ENCODE measurements at places on chromosomes 6 and 20.

DNA sequence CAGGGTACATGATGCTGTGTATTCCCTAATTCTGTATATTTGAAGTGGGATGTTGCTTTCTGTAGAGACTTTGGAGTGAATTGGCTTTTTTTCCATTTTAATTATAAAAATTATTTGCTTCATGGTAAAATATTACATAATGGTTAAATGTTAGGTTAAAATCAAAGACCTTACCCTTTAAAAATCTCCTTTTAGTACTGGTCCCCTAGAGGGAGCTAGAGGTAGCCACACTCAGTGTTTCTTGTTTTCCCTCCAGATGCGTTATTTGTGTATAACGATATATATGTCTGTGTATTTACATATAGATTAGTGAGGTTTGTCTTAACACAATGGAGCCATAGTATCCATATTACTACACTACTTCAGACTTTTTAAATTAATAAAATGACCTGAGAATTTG lies 146.7 kb downstream of the PLCB4 start:
- DNase-seq, result no peak

DNA sequence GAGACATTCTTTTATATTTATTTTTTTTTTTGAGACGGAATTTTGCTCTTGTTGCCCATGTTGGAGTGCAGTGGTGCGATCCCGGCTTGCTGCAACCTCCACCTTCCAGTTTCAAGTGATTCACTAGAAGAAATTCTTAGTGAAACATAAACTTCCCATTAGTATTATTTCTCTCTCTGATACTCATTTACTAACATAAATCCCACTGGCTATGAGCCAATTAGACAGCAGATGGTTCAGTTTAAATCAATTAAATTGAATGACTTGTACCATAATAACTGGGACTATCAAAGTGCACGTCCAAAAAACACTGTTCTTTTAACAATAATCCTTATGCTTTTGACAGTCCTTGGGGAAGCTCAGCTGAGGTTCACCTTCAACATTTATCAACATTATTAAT lies 111.2 kb upstream of the PTCHD4 start:
- DNase-seq, result no peak

GRCh38 chr20:7003598-7003997 lies 236.1 kb downstream of the BMP2 start:
- DNase-seq, result no peak

DNA sequence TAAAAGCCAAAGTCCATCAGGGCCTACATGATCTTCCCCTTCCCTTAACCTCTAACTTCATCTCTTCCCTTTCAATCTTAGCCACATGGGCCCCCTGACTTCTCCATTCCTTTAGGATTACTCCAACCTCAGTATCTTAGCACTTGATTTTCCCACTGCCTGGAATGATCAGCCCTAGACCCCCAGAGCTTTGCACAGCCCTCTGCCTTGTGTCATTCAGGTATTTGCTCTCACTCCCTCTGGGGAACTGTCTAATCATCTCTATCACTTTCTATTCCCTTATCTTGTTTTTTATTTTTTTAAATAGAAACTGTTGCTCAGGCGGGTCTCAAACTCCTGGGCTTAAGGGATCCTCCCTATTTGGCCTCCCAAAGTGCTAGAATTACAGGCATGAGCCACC lies 13.3 kb upstream of the ZNFX1 start:
- DNase-seq, result no peak

GRCh38 chr20:61760321-61760720 lies 305.4 kb downstream of the TAF4 start:
- DNase-seq, result no peak

GRCh38 chr6:7545316-7546019 lies 4.0 kb downstream of the DSP start:
- no peak for DNase-seq

DNA sequence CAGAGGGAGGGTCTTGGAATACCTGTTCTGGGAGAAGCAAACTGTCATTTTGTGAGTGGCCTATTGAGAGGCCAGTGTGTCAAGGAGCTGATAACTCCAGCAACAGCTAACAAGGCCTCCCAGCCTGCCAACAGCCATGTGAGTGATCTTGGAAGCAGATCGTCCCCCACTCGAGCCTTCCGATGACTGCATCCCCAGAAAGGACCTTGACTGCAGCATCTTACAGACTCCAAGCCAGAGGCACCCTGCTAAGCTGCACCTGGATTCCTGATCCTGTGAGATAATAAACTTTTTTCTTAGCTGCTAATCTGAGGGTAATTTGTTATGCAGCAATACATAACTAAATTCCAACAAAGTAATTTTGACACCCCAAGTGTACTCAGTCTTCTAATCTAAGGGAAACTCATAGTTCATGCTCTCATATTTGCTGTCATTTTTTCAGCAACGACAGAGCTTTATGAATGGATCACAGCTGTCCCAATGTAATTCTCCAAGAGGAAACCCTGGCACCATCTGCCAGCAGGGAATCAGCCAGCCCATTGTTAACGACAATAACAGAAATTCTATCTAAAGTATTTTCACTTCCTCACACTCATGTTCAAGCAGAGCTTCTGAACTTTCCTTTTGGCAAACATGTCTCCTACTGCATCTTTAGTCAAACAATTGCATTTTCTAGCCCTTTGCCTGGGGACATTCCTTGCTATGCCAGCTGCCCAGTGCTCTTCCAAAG lies 470.2 kb upstream of the BTBD3 start:
- no peak for DNase-seq

DNA sequence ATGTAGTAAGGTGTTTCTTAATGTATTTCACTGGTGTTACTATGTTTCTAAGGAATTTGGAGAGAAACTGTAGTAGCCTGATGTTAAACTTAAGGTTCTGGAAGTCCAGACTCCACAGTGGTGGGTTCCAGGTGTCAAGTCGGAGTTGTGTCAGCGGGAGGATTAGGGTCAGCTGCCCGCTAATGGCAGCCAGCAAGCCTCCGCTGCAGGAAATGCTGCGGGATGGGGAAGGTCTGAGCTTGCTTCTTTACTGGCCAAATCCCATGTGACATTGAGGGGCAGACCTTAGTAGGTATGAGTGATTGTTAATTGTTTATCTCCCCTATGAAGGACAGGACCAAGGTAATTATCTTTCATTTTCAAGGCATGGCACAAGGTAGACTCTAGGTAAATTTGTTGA lies 3.7 kb upstream of the ARID1B start:
- DNase-seq, result no peak

DNA sequence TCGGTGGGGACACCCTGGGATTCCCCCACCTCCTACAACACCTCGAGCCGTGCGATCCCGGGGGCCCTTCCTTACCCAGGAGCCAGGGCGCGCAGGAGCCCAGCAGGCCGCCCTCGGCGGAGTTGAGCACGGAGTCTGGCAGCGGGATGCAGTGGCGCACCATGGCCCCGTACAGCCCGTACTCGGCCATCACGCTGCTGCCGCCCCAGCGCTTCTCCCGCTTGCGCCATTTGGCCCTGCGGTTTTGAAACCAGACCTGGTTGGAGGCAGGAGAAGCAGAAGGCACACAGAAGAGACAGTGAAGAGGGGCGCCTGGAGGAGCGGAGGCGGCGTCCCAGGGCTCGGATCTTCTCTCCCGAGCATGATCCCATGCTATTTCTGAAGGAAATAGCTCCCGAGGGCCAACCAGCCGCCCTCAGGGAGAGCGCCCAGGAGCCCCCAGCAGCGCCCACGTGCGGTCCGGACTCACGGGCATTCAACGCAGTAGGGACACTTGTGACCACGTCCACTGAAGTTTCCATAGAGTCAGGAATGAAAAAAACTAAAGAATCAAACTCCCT lies 4.3 kb downstream of the VSX1 start:
- DNase-seq, result no peak

GRCh38 chr6:72721346-72721745 lies 99.5 kb downstream of the KCNQ5 start:
- DNase-seq, result no peak

- DNase-seq, result no peak
Measured at GRCh38 chr6:50076431-50076830, 26.7 kb upstream of the DEFB112 start.

DNA sequence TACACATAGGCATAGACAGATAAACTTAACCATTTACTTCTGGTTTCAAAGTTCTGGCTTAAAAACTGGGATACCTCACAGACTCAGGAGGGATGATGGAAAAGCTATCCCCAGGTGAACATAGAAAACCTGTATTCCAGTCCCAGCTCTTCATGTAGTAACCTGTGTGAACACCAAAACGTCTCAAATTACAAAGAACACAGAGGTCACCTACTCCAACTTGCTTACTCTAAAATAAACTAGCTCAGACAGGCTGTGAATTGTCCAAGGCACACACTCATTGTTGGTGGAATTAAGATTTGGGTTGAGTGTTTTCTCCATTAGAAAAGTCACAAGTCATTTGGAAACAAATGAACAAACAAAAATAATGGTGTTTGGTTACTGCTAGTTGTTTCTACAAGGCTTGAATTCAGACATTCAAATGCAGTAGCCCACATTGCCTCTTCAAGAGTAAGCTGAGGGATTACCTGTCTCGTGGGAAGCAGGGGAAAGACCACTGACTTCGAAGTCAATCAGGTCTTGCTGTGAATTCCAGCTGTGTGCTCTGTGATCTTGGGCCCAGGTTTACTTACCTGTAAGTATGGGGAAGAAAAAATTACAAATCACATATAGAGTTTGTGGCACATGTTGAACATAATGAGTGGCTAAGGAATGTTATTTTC lies 48.2 kb upstream of the LRRC1 start:
- no peak for DNase-seq

- no peak for DNase-seq
Measured at GRCh38 chr6:105397987-105398386, 4.9 kb downstream of the PREP start.

GRCh38 chr6:43724914-43725642 lies 37.5 kb upstream of the MRPS18A start:
- peak; percentile 66 for DNase-seq

- no peak for DNase-seq
Measured at GRCh38 chr6:51269876-51270275, 451.2 kb downstream of the TFAP2B start.

DNA sequence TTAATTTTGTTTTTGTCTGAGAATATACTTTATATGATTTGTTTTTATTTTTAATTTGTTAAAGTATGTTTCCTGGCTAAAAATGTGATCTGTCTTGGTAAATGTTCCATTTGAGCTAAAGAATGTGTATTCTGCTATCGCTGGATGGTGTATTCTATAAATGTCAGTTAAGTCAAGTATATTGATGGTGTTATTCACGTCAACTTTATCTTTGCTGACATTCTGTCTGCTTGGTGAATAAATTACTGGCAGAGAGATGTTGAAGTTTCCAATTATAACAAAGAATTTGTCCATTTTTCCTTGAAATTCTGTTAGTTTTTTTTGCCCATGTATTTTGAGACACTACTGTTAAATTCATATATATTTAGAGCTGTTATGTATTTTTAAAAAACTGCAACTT lies 1131.8 kb upstream of the GJE1 start:
- DNase-seq, result no peak

DNA sequence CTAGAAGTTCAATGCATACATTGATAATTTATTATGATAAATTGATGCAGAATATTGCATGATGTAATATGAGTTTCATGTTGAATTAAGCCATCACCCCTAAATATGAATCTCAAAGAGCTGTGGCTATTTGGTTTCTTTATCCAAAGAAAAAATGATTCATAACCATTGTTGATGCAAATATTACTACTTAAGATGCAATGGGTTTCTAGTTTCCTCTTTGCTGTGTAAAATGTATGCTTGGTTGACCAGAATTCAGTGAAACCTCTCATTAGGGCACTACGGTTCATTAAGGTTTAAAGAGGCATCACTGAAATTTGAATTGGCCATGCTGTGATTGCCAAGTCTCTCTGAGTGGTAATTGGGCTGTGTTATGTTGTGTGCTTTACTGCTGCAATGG lies 492.5 kb upstream of the FLRT3 start:
- no peak for DNase-seq

DNA sequence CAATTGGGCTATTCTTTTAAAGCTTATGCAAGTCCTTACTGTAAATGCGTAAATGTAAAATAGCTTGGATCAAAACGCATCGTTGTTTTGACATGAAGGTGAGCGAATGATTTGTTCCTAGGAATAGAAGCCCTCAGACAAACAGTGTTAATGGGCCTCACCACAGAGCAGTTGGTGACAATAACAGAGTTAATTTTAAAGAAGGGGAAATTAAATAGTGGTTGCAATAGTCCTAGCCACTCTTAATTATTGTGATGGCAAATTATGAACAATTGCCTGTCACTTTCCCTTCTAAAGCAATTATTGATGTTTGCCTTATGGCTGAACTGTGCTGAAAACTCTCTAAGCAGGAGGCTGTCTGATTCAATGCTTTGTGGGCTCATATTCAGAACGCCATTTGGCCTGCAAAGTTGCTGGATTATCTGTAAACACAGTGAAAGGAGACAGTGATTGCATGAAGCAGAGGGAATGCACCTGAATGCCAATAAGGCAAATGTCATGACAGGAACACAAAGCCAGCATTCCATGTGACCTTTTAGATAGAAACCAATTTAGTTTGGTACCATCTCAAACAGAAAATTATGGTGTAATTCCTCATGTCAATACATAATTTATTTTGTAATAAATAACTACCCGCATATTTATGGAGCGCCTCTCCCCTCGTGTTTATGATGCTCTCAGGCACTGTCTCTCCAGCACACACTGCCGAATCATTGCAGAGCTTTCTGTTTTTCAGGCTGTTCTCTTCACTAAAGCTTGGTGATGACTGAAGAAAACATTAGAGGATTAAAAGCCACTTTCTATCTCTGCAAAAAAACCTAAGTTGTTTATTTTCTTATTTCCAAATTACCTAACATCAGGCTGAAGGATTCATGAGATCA lies 387.5 kb downstream of the HACE1 start:
- DNase-seq, result no peak

- DNase-seq, result no peak
Measured at GRCh38 chr6:24107294-24107693, 18.7 kb upstream of the NRSN1 start.

GRCh38 chr6:107488875-107489635 lies 862 bp upstream of the SOBP start:
- DNase-seq, result no peak

GRCh38 chr20:58752565-58752964 lies 60.0 kb downstream of the NPEPL1 start:
- DNase-seq, result no peak

- DNase-seq, result no peak
Measured at GRCh38 chr6:63188828-63189227, 22.4 kb upstream of the FKBP1C start.

GRCh38 chr6:33704215-33705066 lies 7.1 kb downstream of the UQCC2 start:
- no peak for DNase-seq

DNA sequence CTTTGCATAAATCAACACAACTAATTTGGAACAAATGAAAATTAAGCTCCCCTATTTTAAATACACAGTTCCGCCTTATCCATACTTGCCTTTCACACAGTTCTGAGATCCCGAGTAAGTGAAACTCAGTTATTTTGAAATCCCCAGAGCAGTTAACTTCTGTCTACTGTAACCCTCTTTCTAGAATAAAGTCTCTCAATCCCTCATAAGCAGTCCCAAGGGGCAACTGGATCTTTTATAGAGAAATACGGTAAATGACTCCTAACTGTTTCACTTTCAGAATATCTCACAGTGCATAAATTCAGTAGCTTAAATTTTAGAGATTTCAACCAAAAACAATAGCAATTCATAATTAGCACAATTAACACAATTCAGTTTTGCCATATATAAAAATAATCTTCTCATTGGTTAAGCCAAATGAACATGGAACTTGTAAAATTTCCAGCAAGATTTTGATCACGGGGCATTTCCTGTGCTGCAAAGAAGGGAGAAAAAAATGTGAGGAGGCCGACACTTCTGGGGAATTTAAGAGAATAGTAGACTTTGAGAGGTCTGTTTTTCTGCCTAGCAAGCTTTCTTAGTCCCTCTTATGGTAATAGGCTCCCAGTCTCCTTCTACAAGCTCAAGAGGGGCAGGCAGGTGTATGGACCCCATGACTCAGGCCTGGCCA lies 78.3 kb downstream of the KIF6 start:
- no peak for DNase-seq

Measured in LHCN-M2 (cell line).